ENCODE measurements at places on chromosomes 7 and 10. TPM values are rescaled to one million over a fixed set of nuclear protein-coding genes. Genes with fewer than 3 reads are reported as not detected.

DNA sequence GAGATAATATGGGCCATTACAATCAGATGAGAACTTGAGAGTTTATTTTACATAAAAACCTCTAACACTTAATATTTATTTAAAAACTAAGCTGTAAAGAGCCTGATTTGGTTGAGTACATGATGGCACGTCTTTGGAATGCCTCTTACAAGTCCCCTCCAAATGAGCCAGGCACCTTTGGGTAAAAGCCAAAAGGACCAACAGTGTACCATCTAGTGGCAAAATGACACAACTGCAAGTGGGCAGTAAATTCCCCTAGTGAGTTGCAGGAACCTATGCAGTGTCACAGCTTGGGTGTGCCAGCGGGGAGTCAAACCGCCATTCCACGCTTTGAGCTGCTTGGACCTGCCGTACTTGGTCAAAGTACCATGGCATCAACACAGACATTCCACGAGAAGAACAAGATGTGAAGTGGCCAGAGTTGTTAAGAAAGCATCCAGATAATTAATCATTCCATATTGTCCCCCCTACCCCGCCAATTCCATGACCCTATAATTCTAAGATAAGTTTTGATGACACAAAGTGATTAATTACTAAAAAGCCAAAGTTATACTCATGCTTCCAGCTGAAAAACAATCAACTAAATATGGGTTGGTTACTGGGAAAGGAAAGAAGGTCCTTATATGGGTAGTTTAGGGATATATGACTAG is 115.2 kb downstream of the SORBS1 start:
- peak; percentile 34 for DNase-seq

DNA sequence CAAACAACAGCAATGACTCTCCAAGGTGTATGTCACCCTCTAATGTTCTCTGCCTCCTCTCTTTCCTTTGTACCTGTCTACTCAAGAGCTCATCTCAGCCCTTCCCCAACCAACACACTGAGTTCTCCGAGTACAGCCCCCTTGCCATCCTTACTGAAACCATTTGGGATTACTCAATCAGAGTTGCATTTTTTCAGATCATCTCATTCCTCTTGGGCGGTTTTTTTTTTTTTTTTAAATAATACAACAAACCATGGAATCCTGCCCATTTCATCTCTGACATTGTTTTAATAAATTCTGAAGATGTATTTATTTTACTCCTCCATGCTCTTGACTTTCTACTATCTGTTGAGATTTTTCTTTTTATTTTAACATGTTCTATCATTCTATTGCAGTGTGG is 4.2 kb upstream of the CREB3L2 start:
- DNase-seq: no peak

DNA sequence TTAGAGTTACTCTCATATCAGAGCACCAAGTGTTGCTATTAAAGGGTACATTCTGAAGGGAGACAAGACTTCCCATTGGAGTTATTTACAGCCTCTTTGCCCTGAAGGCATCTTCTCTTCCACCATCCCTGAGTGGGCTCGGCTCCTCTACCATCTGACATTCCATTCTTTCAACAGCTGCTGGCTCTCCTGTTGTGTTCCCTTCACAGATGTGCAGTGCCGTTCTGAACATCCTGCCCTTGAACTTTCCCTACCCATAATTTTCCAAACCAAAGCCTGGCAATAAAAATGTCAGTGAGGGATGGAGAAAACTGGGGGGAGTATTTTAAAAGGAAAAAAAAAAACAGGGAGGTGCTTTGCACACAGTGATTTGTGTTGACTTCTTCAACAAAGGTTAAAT is 392.9 kb downstream of the KCNMA1 start:
- no peak for DNase-seq

- no peak for DNase-seq
Measured at GRCh38 chr7:95334447-95334846, 10.1 kb upstream of the PON1 start.

GRCh38 chr10:132813560-132814468 is 27.9 kb upstream of the NKX6-2 start:
- DNase-seq: no peak

GRCh38 chr7:150958062-150958552 is 20.0 kb downstream of the KCNH2 start:
- DNase-seq: no peak

DNA sequence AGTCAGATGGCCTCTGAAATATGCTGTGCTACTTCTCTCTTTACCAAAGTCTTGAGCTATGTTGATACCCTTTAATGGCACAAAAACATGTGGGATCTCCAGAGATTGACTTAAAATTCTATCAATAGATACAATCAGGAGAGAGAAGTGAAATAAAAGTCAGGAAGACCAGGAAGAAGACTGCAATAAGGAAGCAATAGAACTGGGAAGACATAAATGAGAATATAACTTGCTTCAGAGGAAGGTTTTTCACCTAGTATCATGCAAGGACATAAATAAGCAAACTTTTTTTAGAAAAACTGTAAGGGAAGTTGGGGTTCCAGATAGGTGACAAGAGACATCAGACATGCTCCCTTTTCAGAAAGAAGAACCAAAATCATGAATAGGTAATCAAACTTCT is 227.3 kb downstream of the XPNPEP1 start:
- no peak for DNase-seq

GRCh38 chr7:90191648-90192047 is 19.9 kb upstream of the STEAP2 start:
- no peak for DNase-seq

DNA sequence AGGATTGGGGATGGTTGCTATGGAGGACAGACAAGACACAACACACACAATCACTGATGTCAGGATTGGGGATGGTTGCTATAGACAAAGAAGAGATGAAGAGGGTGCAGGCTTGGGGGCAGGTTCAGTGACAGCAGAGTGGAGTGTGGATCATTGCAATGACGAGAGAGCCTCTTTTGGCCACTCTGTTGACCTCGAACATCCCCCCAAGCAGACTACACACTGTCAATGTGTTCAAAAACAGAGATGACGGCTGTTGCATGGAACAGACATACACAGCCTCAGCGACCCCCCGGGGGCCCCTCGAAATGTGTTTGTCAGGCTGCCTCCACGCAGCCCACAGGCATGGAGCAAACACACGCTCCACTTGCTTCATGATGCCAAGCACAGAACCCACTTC is 133.0 kb downstream of the PTPRN2 start:
- DNase-seq: no peak

DNA sequence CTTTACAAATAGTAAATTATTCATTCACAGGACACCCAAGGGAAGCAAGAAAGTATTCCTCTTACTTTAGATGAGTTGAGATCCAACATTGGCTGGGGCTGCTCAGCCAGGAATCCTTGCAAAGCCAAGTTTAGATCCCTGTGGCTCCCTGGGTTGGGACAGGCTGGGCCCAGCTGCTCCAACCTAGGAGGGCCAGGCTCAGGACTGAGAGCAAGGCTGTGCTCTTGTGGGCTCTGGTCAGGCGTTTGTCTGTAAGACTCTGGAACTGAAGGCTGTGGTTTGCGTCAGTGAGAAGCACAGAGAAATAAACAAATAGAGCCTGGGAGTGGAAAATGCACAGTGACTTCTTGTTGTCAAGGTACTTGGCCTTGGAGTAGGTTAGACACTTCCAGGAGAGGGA is 53.2 kb upstream of the TMEM273 start:
- no peak for DNase-seq

DNA sequence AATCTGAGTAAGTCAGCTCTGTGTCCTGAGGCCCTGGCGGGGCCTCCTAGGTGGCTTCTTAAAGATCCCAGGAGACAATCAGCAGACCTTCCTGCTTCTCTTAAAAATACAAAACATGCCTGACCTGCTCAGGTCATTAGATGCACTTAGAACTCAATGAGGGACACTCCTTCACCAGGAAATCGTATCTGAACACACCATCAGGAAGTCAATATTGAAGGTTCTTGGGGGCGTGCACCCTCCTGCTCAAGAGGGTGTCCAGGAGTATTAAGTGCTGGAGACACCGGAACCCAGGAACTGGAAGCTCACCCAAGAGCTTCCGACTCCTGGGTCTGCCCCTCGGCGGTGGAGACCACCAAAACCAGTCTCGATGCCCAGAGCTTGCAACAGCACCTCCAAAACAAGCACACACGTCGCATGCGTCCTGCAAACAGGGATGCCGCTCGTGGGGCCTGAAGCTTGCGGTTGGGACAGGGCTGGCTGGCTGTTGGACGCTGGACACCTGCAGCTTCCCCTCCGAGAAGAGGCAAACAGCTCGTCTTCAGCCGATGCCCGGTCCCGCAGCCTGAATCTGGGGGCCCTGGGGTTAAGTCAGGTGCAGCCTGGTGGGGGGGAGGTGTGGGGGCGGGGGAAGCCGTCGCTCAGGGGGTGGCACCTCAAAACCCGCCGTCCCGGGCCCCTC is 803 bp downstream of the RAPGEF5 start:
- DNase-seq: no peak

GRCh38 chr10:120732643-120733313 is 118.4 kb upstream of the WDR11 start:
- peak; percentile 17 for DNase-seq

DNA sequence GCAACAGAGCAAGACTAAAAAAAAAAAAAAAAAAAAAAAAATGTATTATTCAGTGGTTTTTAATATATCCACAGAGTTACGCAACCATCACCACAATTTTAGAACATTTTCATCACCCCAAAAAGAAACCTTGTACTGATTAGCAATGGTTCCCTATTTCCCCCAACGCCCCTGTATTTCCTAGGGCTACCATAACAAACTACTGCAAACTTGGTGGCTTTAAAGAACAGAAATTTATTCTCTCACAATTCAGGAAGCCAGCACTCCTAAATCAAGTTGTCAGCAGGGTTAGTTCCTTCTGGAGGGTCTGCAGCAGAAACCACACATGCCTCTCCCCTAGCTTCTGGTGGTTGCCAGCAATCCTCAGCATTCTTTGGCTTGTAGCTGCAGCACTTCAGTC is 5.9 kb upstream of the NUP42 start:
- no peak for DNase-seq

The WNT8B gene
- 0.46 TPM for total RNA-seq

The TMEM196 gene
- not detected for total RNA-seq

The TRPV5 gene
- not detected for total RNA-seq

The CALML5 gene
- total RNA-seq: not detected

The DEPP1 gene
- 0.34 TPM for total RNA-seq

The LRRC61 gene
- total RNA-seq: 27.1 TPM
